ENCODE measurements at places on chromosomes 12 and 14. TPM values are rescaled to one million over a fixed set of nuclear protein-coding genes. Genes with fewer than 3 reads are reported as not detected.
A peak's percentile ranks its signal among the peaks of the same experiment; 100 is the strongest.

GRCh38 chr14:104821229-104821945, 20.5 kb downstream of the ZBTB42 start:
- no peak overlapping the region for H3K27ac ChIP-seq
- no peak overlapping the region for H3K4me3 ChIP-seq
- no peaks in the 10 kb centered on the region for H3K27me3 ChIP-seq

Gene FAM222A
- 5.5 TPM for total RNA-seq

DNA sequence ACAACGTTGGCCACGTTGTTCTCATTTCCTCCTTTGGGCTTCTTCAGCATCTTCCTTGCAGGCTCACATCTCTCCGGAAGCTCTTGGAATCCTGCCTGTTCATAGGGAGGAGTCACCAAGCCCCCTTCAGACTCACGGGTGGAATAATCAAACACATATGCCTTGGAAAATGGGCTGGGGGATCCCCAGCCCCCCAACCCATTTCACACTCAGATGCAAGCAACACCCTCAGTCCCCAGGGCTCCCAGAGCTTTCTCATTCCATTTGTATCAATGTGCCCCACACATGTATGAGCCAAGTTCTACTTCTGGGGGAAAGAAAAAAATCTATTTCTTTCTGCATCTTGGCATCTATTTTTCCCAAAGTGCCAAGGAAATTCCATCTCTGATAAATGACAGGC, 33.1 kb downstream of the WSCD2 start:
- no peak overlapping the region for H3K27ac ChIP-seq
- no peaks in the 10 kb centered on the region for H3K4me1 ChIP-seq
- peaks cover 4% of the 10 kb centered on the region for H3K27me3 ChIP-seq
- no peak for DNase-seq
- no peaks in the 10 kb centered on the region for H3K36me3 ChIP-seq
- no peak overlapping the region for H3K4me3 ChIP-seq

Gene TCTN1
- 46.4 TPM for total RNA-seq

Gene CCDC184
- total RNA-seq, result 0.83 TPM

GRCh38 chr12:77064896-77065360, 441 bp downstream of the E2F7 start:
- H3K27ac ChIP-seq, result peak overlapping the region; percentile 4
- H3K36me3 ChIP-seq, result no peaks in the 10 kb centered on the region
- DNase-seq, result no peak
- H3K4me1 ChIP-seq, result peaks cover 6% of the 10 kb centered on the region
- peaks cover 5% of the 10 kb centered on the region for H3K27me3 ChIP-seq

GRCh38 chr12:12612358-12612757, 682 bp downstream of the CREBL2 start:
- peak overlapping the region; percentile 64 for H3K4me3 ChIP-seq
- DNase-seq, result no peak
- H3K27me3 ChIP-seq, result no peaks in the 10 kb centered on the region
- peaks cover 43% of the 10 kb centered on the region for H3K4me1 ChIP-seq

Gene ENO2
- 15.4 TPM for total RNA-seq

DNA sequence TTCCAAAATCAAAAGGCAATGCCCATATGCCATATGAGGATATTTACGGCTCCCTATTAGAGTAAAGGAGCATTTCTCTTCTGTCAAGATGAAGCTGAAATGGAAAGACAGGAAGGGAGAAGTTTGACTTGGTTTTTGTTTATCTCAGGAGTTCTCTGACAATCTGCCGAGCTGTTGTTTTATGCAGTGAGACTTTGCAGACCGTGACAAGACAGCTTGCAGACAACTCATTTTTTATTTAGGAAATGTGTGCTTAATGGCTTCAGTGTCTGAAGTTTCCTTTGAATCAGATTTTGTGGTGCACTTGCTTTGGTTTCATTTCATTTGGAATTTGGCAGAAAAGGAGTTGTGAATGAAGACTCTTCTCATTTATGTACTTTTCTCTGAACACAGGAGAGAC, 145.4 kb downstream of the C12orf50 start:
- DNase-seq, result no peak
- no peaks in the 10 kb centered on the region for H3K27me3 ChIP-seq
- no peak overlapping the region for H3K4me3 ChIP-seq
- H3K36me3 ChIP-seq, result no peaks in the 10 kb centered on the region

Data from suprapubic skin (tissue), 4 donors.